Mucosa of gallbladder (tissue), 1 donor: ENCODE measurements at places on chromosomes 2 and 18.

DNA sequence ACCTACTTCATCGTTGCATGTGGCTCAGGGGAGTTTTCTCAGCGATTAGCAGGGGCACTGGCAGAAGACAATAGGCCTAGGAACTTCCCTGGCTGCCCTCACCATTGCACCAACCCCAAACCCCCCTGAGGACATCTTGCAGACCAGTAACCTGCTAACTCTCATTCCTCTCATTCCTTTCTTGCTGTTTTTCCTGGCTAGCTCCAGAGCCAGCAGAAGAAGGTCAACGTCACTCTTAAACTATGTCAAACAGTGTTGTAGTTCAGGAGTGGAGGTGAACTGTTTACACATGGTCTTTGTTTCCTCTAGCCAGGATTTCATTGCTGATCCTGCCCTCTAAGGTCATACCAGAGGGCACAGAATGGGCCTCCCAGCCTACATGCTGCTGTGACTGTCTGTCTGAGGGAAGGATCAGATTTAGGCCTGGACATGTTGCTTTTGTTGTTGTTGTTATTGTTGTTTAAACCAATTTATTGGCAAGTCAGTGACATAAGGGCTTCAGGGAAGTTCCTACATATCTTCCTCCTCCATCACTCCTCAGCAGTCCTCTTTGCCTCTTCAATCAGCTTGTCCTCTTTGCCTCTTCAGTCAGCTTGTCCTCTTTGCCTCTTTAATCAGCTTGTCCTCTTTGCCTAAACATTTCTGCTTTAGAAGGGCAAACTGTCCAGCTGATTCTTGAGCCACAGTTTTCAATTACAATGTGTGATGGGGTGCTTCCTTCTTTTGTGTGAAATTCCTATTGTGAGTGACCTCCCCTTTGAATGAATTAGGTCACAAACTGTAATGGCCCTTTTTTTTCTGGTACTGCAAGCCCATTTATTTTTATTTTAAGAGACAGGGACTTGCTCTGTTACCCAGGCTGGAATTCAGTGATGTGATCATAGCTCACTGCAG, 471.9 kb upstream of the TNP1 start:
- DNase-seq, result peak; percentile 57

DNA sequence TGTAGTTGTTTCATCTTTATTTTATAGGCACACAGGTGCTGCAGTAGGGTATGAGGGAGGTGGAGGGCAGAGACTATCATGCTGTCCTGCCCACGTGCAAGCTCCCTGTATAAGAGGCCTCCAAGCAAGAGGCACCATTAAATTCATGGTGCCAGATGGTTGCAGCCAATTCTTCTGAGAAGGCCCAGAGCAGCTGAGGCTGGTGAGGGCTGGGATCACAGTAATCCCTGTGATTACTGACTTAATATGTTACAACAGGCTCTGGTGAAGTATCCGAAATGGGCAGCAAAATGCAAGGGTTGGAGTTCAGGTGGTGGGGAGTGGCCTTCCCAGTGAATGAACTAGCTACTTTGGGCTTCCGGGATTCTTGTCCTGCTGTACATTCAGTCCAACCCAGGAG, 191.9 kb upstream of the SMAD2 start:
- DNase-seq, result no peak

GRCh38 chr2:68769586-68770270, 35.1 kb downstream of the ARHGAP25 start:
- no peak for DNase-seq

DNA sequence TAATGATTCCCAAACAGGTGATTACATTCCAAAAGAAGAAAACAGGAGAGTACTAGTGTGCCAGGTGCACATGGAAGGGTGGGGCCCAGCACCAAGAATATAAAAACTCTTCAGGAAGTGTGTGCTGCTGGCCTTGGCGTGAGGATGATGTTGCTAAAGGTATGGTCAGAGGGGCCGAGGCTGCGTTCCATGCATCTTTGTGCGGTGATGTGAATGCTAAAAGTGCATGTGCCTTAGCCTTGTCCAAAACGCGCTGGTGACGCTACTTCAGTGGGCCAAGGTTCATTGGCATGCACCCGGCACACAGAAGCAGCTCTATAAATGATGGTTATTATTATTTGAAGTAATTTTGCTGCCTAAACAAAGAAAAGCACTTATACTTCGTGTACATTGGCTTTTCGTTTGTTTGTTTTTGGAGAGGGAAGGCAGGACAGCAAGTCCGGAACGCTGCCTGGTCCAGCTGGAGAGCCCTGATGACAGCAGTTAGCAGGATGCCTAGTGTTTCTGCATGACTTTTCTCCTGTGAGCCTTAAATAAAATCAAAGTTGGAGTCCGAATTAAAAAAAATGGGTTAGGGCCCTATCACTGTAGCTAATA, 2.9 kb downstream of the ALKAL2 start:
- no peak for DNase-seq
